Caco-2 (cell line): ENCODE measurements at places on chromosomes 3 and 15. TPM values are rescaled to one million over a fixed set of nuclear protein-coding genes. Genes with fewer than 3 reads are reported as not detected.
A peak's percentile ranks its signal among the peaks of the same experiment; 100 is the strongest.

ROPN1 gene
- total RNA-seq = not detected in 2 replicates

C3orf49 gene
- not detected in 2 replicates for total RNA-seq

MLF1 gene
- total RNA-seq = not detected in 2 replicates

CGNL1 gene
- total RNA-seq = 8.3 and 9.4 TPM in 2 replicates

DNA sequence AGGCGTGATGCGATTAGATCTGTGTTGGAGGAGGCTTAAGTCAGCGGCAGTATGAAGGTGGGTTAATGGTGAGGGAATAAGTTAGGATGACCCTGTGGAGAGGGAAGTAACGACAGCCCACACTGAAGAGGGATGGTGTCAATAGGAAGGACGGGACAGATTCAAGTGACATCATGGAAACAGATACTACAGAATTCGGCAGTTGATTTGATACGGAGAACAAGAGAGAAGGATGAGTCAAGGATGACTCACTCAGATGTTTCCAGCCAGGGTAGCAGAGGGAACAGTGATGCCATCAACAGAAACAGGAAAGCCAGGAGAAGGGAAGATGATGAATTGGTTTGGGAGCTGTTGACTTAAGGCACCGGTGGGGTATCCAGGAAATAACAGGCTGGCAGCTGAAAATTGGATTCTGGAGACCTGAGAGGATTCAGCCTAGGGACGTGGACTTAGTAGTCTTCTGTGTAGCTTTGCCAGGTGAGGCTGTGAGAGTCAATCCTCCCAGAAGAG, 38.0 kb downstream of the SHC4 start:
- H3K4me1 ChIP-seq = no peaks in the 10 kb centered on the region
- no peak for DNase-seq
- no peak overlapping the region for H3K27ac ChIP-seq
- no peaks in the 10 kb centered on the region for H3K27me3 ChIP-seq
- H3K36me3 ChIP-seq = no peaks in the 10 kb centered on the region
- no peak overlapping the region for H3K4me3 ChIP-seq

GRCh38 chr3:4350789-4351163, 47.6 kb downstream of the SETMAR start:
- H3K4me3 ChIP-seq = no peak overlapping the region
- no peaks in the 10 kb centered on the region for H3K27me3 ChIP-seq
- H3K36me3 ChIP-seq = no peaks in the 10 kb centered on the region
- peak overlapping the region; percentile 7 for H3K27ac ChIP-seq
- peak; percentile 55 for DNase-seq
- H3K4me1 ChIP-seq = peaks cover 11% of the 10 kb centered on the region; the same call in 1 of the 2 replicates

DNA sequence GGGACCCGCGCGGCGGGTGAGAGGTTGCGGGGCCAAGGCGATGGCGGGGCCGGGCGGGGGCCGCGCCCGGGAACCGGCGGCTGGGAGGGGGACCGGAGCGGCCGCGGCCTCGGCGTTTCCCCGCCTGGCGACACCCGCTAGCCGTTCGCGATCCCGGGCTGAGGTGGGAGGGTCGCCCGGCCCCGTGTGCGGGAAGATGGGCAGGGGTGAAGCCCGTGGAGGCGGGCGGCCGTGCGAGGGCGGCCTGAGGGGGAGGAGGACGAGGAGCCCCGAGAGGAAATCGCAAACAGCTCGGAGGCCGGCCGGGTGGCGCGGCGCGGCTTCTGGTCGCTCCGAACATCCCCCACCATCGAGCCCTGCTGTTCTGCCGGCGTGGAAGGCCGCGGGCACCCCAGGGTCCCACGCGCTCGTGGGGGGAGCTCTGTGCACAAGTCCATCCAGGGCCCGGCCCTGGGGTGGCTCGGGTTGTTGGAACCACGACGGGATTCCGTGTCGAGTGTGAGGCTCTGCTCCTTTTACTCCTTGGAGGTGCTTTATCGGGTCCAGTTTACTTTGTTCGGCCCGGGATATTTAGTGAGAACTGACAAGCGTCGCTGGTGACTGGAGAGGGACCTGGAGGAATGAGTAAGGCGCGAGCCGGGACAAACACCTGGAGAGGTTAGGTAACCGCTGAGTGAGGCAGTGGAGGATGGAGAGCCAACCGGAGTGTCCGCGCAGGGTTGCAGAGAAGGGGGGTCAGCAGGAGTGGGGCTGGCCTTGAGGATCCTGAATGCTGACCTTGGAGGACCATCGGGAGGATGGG, 728 bp downstream of the CRTC3 start:
- H3K27me3 ChIP-seq = no peaks in the 10 kb centered on the region
- DNase-seq = peak; percentile 49
- peak overlapping the region; percentile 87 for H3K4me3 ChIP-seq
- H3K27ac ChIP-seq = peak overlapping the region; percentile 79
- H3K4me1 ChIP-seq = peaks cover 10% of the 10 kb centered on the region; the same call in 1 of the 2 replicates
- H3K36me3 ChIP-seq = no peaks in the 10 kb centered on the region; the same call in 1 of the 2 replicates

GRCh38 chr3:184796551-184796950, 15.4 kb upstream of the VPS8 start:
- H3K4me3 ChIP-seq = no peak overlapping the region
- DNase-seq = no peak
- H3K4me1 ChIP-seq = peaks cover 17% of the 10 kb centered on the region
- H3K27me3 ChIP-seq = no peaks in the 10 kb centered on the region
- H3K27ac ChIP-seq = no peak overlapping the region
- no peaks in the 10 kb centered on the region for H3K36me3 ChIP-seq

GRCh38 chr3:87426918-87427317, 150.5 kb upstream of the POU1F1 start:
- H3K27me3 ChIP-seq = no peaks in the 10 kb centered on the region
- H3K27ac ChIP-seq = no peak overlapping the region
- H3K4me1 ChIP-seq = no peaks in the 10 kb centered on the region
- no peaks in the 10 kb centered on the region for H3K36me3 ChIP-seq

DNA sequence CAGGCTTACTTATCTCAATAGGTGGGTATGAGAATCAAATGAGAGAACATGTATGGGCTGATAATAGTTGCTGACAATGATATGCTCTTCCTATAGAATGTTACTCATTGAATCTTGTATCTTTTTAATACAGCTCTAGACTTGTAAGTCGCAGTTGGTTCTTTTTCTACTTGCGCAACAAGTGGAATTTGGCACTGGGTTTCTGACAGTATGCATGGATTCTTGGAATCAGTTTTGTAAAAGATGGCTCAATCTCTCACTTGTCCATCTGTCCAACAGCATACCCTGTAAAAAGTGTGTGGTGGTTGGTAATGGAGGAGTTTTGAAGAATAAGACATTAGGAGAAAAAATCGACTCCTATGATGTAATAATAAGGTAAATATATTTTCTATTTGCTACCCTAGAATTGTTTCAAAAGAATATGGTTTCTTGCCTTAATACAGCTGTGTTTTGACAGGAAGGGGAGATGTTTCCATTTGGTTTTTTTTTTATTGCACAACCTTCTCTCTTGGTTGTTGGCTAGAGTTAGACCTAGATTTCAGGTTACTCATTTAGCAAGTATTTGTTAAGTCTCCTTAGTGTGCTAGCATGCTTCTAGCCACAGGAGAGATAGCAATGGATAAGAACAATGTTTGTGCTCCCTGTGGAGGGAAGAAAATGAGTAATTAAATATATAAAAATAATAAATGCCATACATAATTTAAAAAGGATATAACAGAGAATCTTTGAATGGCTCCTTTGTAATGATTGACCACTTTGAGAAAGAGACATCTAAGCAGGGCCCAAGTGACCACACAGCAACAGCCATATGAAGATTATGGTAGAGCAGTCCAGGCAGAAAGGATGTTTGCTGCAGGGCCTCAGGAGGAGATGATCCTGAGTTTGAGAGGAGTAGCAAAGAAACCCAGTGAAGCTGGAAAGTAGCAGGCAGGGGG, 21.8 kb downstream of the ST3GAL6 start:
- no peaks in the 10 kb centered on the region for H3K27me3 ChIP-seq
- H3K27ac ChIP-seq = peak overlapping the region; percentile 81
- DNase-seq = no peak
- H3K4me3 ChIP-seq = no peak overlapping the region
- peaks cover 1% of the 10 kb centered on the region for H3K36me3 ChIP-seq

DNA sequence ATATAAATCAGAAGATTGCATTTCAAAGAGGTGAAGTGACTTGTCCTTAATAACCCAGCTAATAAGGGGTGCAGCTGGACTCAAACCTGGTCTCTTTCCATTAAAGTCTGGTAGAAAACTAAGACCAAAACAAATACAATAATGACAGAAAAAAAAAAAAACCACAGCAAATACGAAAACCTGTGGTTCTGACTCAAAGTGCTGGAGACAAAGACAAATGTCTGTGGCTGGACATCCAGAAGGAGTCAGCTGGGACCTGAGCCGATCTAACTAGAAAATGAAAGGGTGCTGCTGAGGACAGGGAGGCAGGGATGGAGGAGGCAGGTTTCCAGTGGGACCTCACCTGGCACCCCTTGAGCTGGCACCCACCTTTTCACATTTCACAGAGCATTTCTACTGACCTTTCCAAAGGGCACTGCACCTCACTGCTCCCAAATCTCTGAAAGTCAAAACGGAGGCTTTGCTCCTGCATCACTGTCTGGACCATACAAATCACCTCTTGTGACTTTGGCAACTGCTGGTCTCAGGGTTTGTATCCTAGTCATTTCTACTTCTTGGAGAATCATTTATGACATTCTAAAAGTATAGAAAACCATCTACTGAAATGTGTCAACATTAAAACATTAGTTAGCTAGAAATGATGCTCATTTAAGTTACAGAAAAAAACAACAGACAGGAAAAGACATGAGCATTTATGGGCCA, 61.7 kb downstream of the CCNL1 start:
- no peak for DNase-seq
- H3K27ac ChIP-seq = no peak overlapping the region
- no peaks in the 10 kb centered on the region for H3K27me3 ChIP-seq

- no peak for DNase-seq
- no peak overlapping the region for H3K27ac ChIP-seq
- H3K4me1 ChIP-seq = no peaks in the 10 kb centered on the region
- H3K36me3 ChIP-seq = no peaks in the 10 kb centered on the region
- no peaks in the 10 kb centered on the region for H3K27me3 ChIP-seq
- H3K4me3 ChIP-seq = no peak overlapping the region
These were observed 7.4 kb upstream of the CCDC54 start for GRCh38 chr3:107369791-107370190.

- H3K36me3 ChIP-seq = no peaks in the 10 kb centered on the region; the same call in 1 of the 2 replicates
- peaks cover 29% of the 10 kb centered on the region for H3K4me1 ChIP-seq
- no peak for DNase-seq
- no peaks in the 10 kb centered on the region for H3K27me3 ChIP-seq
These were observed 41.5 kb downstream of the PXYLP1 start for GRCh38 chr3:141272906-141273662.

DNA sequence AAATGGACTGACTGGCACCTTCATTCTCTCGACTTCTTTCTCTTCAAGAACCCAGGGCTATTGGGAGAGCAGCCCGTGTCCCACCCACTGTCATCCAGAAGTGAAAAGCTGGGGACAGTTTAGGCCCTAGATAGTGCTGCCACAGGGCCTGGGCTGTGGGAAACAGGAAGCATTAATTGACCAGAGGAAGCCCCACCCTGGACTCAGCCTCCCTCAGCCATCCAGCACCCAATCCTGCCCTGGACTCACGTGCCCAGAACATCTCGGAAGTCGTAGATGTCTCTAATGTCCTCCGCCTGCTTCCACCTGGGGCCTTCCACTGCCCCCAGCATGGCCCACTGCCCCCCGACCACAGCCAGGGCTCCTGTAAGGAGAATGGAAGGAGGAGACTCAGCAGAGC, 2.3 kb downstream of the CAMK1 start:
- no peak overlapping the region for H3K4me3 ChIP-seq
- H3K36me3 ChIP-seq = no peaks in the 10 kb centered on the region; the same call in 1 of the 2 replicates
- no peak for DNase-seq
- H3K27ac ChIP-seq = no peak overlapping the region

- peaks cover 29% of the 10 kb centered on the region for H3K4me1 ChIP-seq
- DNase-seq = no peak
- H3K4me3 ChIP-seq = no peak overlapping the region
- H3K36me3 ChIP-seq = no peaks in the 10 kb centered on the region
These were observed 48.8 kb downstream of the PSMD6 start for GRCh38 chr3:63974451-63974850.

DNA sequence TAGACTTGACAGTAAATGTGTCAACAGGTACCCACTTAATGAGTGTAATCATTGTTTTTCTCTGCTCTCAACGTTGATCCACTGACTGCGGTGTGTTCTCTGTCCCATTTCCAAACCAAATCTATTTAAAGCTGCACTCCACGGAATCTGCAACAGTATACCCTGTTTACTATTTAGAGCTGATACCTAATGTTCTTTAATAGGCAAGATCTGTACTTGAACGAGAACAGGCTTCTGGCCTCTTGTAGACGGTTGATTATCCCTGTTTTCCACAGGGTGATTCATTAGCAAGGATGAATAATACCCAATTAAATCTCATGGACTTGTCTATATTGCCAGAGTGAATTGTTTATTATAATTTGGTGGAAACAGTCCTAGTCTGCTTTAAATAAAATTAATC, 189.9 kb downstream of the LPP start:
- DNase-seq = no peak
- no peaks in the 10 kb centered on the region for H3K27me3 ChIP-seq
- no peak overlapping the region for H3K27ac ChIP-seq
- H3K4me3 ChIP-seq = no peak overlapping the region

DNA sequence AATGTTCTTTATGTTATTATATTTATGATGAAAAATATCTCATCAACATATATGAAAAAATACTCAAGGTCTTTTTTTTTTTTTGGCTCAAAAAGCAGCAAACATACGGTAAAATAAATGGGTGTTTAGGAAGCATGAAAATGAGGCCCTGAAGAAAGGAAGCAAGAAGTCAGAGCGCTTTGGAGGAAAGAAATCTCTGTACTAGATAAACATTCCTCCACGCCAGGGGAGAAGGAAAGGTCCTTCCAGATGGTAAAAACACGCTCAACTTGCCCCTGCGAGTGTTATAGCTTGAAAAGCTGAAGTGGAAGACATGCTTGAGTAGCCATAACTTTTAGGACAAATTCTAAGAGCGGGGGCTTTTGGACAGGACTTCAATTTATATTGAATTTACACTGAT, 52.9 kb downstream of the FEM1B start:
- H3K36me3 ChIP-seq = no peaks in the 10 kb centered on the region
- DNase-seq = no peak
- no peaks in the 10 kb centered on the region for H3K4me1 ChIP-seq
- H3K27ac ChIP-seq = no peak overlapping the region
- no peaks in the 10 kb centered on the region; the same call in none of the 2 replicates for H3K27me3 ChIP-seq
- H3K4me3 ChIP-seq = no peak overlapping the region

DNA sequence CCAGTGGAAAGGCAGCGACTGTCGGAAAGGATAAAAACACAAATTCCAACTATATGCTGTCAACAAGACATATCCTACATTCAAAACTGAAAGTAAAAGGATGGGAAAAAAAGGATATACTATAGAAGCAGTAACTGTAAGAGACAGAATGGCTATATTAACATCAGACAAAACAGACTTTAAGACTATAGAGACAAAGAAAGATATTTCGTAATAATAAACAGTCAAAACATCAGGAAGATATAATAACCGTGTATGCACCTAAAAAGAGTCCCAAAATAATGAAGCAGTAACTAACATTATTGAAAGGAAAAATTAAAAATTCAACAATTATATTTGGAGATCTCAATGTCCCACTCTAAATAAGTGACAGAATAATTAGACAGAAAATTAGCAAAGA, 48.2 kb downstream of the ZNF148 start:
- no peak for DNase-seq
- H3K27me3 ChIP-seq = no peaks in the 10 kb centered on the region
- no peaks in the 10 kb centered on the region for H3K4me1 ChIP-seq
- H3K4me3 ChIP-seq = no peak overlapping the region

GRCh38 chr3:31829010-31829409, 152.1 kb downstream of the OSBPL10 start:
- H3K27ac ChIP-seq = no peak overlapping the region
- DNase-seq = no peak
- H3K36me3 ChIP-seq = no peaks in the 10 kb centered on the region
- no peaks in the 10 kb centered on the region for H3K27me3 ChIP-seq

GRCh38 chr15:55221090-55222011, 24.6 kb upstream of the RSL24D1 start:
- no peak overlapping the region for H3K4me3 ChIP-seq
- peak overlapping the region; percentile 55 for H3K27ac ChIP-seq
- peaks cover 19% of the 10 kb centered on the region for H3K4me1 ChIP-seq
- H3K27me3 ChIP-seq = no peaks in the 10 kb centered on the region
- no peaks in the 10 kb centered on the region for H3K36me3 ChIP-seq
- DNase-seq = peak; percentile 49
